ENCODE measurements at places on chromosomes 11 and 22.

- DNase-seq, result no peak
Observed at GRCh38 chr11:117037279-117037974, 60.8 kb downstream of the SIK3 start.

GRCh38 chr22:39021552-39022250 is 774 bp downstream of the APOBEC3D start:
- no peak for DNase-seq

DNA sequence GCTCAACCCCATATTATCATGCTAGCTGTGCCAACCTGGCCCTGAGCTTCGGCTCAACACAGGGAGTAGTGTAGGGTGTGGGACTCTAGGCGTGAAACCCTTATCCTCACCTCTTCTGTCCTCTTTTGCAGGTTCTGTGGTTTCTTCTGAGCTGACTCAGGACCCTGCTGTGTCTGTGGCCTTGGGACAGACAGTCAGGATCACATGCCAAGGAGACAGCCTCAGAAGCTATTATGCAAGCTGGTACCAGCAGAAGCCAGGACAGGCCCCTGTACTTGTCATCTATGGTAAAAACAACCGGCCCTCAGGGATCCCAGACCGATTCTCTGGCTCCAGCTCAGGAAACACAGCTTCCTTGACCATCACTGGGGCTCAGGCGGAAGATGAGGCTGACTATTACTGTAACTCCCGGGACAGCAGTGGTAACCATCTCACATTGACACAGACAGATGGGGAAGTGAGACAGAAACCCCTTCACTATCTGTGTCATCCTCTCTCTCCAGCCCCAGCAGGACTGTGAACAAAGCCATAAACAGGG is 76.4 kb downstream of the GGTLC2 start:
- DNase-seq, result no peak

- no peak for DNase-seq
Observed at GRCh38 chr11:74780248-74781005, 31.8 kb downstream of the RNF169 start.

GRCh38 chr22:35598396-35598710 is 18.8 kb downstream of the MB start:
- no peak for DNase-seq

GRCh38 chr22:30421695-30422480 is 3.7 kb upstream of the MTFP1 start:
- DNase-seq, result no peak

DNA sequence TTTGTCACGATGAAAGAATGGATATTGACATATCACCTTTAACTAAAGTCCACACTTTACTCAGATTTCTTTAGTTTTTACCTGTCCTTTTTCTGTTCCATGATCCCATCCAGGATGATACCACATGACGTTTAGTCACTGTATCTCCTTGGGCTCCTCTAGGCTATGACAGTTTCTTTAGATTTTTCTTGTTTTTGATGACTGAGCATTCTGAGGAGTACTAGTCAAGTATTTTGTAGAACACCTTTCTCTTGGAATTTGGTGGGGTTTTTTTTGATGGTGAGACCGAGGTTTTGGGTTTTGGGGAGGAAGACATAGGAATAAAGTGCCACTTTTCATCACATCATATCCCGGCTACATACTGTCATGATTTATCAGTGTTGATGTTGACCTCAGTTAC is 4.0 kb downstream of the LDHAL6A start:
- DNase-seq, result no peak

GRCh38 chr11:60831143-60831500 is 10.8 kb upstream of the CCDC86 start:
- DNase-seq, result peak; percentile 78

DNA sequence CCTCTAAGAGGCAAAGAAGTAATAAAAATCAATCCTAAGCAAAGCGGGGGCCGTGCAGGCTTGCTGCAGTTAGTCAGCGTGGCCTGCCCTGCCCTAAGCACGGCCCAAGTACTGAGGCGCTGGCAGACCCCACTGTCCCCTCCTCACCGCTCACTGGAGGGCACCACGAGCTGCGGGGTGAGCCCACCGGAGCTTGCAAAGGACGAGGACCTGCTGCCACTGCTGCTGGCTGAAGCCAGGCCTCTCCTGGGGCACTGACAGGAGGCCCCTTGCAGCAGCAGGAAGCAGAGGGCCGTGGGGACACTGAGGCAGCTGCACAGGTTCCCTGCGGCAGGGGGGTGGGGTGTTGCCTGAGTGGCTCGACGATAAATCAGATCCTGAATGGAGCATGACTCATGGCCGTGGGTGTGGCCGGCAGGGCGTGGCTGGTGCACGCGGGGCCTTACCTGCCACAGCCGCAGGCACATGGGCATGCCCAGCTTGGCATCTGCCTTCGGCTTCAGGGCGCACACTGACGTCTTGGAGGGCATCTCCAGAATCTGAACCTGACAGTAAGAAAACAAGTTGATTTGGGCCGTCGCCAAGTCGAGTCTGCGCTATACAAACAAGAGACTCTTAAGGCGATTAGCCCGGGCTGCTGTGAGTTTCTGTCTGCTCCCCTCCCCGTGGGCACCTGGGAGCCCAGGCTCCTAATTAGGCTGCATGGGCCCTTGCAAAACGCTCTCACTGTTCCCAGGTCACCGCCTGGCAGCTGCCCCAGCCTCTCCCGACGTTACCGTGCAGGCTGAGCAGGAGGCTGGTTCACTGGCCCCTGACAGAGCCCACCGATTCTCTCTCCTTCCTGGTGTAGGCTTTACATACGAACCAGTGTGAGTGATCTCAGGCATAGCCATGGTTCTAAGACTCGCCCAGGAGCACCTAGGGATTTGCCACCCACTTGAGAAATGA is 45.9 kb downstream of the TBX1 start:
- DNase-seq, result no peak

DNA sequence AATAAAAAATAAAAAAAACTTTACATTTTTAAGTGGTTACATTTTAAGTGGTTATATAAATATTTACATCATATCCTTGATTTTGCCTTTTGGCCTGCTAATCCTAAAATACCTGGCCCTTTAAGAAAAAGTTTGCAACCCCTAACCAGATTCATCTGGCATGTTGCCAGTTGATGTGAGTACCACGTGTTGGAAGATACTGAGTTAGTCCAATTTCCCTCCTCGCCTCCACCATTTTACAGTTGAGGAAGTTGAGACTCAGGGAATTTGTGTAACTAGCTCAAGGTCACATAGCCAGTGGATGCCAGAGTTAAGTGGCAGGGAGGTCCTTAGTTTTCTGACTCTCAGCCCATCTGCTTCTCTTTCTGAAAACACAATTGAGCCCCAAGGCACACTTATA is 5.1 kb downstream of the ELF5 start:
- DNase-seq, result no peak

- DNase-seq, result no peak
Observed at GRCh38 chr22:21612858-21613257, 17.0 kb downstream of the YDJC start.

GRCh38 chr11:116865696-116866095 is 28.3 kb upstream of the APOA1 start:
- no peak for DNase-seq

DNA sequence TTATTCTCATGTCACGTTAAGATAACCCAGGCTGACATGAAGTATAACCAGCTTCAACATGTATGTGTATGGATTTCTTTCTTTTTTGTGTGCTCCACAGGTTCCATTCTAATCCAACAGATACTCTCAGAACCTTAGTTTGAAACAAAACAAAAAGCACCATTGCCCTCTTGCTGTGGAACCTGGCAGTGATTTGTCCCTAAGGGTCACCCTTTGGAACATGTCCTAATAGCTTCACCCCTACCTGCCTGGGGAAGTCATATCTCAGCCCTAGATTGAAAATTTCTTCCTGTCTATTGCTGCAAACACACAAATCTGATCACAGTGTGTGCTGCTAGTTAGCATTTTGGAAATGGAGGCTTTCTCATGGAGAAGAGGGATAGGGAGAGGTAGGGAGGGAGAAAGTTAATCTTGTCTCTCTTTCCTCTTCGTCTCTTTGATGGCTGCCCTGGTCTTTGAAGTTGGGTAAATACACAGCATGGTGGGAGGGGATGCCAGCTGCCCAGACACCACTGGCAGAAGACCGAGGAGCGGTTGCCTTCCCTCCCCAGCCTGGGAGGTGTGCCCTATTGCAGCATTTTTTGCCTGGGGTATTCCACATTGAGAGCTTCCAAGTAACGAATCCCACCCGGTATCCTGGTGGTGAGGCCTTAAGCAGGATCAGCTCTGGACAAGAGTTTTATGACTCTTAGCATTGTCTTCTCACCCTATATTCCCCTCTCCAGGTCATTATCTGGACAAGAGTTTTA is 11.6 kb upstream of the CADM1 start:
- no peak for DNase-seq

DNA sequence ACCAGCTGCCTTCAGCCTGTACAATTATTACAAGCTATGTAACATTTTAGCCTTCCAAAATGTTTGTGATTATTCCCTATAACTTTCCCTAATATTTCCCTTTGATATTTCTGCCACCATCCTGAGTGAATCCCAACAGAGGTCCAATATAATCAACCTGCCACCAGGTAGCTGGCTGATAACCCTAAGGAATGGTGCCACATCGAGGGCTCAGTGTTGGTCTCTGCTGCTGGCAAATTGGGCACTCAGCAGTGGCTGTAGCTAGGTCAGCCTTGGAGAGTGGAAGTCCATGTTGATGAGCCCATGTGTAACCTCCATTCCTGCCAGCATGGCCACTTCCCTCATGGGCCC is 121.2 kb downstream of the ZNF280B start:
- DNase-seq, result no peak

- DNase-seq, result no peak
Observed at GRCh38 chr11:117099696-117100095, 1.5 kb upstream of the SIK3 start.

- DNase-seq, result no peak
Observed at GRCh38 chr22:41828516-41828915, 4.4 kb upstream of the SREBF2 start.

- DNase-seq, result no peak
Observed at GRCh38 chr22:22049684-22050083, 67.1 kb upstream of the TOP3B start.

DNA sequence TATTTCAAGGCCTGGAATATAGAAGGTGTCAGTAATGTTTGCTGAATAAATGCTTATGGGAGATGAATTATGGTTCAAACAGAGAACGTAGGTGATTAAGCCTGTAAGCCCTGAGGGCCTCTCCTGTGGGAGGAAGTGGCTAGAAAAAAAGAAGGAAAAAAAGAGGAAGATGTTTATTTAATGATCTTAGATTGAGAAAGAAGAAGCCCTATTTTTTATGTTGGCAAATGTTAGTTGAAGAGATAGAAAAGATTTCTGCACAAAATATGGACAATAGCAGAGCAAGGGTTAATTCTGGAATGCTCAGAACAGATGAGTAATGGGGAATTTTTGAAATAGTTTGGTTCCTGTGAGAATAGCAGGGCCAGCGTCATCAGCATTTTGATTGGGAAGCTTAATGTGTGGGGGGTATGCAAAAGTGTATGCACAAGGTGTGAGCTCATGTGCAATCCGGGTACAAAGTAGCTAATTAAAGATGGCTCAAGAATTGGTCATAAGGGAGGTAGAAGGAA is 95.7 kb downstream of the TEAD1 start:
- no peak for DNase-seq

DNA sequence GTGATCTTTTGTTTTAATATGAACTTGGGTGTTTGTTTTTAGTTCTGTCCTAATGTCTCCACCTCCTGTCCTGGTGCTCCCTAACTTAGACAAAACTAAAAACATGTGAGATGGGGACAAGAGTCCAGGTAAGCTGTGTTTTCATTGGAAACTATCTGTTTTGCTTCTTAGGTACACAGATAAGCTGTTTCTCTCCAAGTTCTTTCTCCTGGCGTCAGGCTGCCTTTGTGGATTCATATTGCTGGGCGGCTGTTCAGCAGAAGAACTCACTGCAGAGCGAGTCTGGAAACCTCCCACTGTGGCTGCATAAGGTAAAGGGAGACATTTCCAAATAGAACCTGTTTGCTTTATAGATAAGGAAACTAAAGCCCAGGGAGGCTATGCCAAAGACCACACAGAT is 24.7 kb downstream of the PANX1 start:
- DNase-seq, result no peak

DNA sequence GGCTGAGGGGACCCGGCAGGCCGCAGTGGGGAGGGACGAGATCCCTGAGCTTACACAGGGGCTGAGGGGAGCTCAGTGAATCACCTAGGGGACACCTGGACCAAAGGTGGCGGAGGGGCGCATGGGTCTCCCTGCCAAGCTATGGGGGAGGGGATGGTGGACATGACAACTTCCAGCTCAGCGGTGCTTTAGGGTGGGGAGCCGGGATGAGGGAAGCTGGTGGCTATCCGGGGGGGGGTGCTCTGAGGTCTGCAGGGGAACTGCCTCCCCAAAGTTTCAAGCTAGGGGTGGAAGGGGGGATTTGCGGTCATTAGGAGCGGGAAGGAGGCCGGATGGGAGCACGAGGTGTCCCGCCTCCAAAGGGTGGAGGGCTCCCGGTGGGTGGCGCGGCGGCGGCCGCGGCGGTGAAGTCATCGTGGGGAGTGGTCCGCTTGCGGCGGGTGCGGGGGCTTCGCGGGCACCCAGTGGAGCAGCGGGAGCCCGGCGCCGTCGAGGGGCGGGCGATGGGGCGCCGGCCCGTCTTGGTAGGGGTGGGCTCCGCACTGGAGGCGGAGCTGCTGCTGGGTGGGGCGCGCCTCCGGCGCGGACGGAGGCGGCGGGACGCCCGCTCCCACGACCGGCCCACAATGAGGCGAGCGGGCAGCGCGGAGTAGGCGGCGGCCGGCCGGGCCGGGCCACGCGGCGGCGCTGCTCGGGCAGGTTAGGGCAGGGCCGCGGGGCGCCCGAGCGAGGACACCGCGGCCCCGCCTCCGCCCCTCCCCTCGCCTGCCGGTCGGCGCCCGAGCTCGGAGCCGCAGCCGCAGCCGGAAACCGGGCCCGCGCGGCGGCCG is at the start of gene MICALL1:
MICALL1 (plus strand) TSS at position 764 of the 830 bp plus-strand sequence. CDS start 126 bp downstream, outside the sequence.
- DNase-seq, result peak; percentile 49

DNA sequence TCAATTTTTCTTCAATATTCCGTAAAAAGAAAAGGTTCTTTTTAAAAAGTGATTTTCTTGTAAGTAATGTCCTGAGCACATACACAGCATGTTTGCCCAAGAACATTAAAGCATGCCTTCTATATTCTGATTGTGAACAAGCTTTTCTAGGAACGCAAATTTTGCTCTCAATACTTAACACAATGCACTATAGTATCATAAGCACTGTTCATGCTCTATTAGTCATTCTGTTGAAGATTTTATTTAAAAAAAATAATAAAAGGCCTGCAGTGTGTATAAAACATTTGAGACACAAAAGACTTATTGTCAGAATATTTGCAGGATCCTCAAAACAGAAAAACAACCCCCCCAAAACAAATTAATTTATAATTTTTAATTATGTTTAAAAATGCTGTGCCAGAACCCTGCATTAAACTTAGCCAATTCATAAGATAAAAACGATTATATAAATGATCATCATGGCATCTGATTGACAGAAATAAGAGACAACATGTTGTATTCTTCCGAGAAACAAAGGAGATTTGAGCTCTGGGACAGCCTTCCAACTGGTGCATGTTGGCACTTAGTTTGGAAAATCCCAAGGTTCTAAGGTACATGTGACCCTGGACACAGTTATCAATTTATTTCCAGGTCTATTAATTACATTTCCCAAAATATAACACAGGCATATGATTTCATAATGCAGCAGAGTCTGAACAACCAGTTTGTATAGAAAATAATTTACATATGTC is 13.1 kb downstream of the MTMR2 start:
- no peak for DNase-seq

- no peak for DNase-seq
Observed at GRCh38 chr11:10181811-10182210, 112.2 kb downstream of the SBF2 start.

GRCh38 chr11:120424185-120424969 is 87.2 kb upstream of the GRIK4 start:
- no peak for DNase-seq
